Heart left ventricle (tissue), 16 donors: ENCODE measurements at places on chromosomes 1 and 21. TPM values are rescaled to one million over a fixed set of nuclear protein-coding genes. Genes with fewer than 3 reads are reported as not detected.

DNA sequence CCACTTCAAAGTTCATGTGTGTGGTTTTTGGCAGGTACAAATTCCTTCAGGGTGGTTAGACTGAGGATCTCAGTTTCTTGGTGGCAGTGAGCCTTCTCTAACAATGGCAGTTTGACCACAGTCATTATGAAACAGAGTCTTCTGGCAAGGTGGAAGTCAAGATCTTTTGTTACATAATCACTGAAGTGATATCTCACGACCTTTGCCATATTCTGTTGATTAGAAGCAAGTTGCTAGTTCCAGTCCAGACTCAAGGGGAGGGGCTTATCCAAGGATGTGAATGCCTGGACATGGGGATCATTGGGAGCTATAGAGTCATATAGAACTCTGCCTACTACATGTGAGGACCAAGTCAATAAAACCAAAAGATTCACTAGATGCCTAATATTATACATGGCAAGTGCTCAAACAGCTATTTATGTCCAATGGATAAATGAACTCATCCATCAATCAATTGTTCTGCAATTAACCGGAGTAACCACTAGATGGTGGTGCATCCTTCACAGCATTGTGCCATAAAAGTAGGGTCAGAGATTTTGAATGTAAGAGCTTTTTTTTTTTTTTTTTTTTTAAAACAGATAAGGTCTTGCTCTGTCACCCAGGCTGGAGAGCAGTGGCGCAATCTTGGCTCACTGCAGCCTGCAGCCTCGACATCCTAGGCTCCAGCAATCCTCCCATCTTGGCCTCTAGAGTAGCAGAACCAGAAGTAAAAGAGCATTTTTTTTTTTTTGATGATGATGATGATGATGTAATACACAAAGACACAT lies 131.9 kb downstream of the CRB1 start:
- H3K27me3 ChIP-seq: no peaks in the 10 kb centered on the region
- no peaks in the 10 kb centered on the region for H3K4me1 ChIP-seq
- H3K36me3 ChIP-seq: no peaks in the 10 kb centered on the region
- H3K4me3 ChIP-seq: no peak overlapping the region

- H3K4me1 ChIP-seq: peaks cover 2% of the 10 kb centered on the region
- no peaks in the 10 kb centered on the region for H3K27me3 ChIP-seq
- no peak for DNase-seq
- H3K4me3 ChIP-seq: no peak overlapping the region
- H3K36me3 ChIP-seq: no peaks in the 10 kb centered on the region
Measured at GRCh38 chr1:236508593-236509027, 15.2 kb upstream of the LGALS8 start.

DNA sequence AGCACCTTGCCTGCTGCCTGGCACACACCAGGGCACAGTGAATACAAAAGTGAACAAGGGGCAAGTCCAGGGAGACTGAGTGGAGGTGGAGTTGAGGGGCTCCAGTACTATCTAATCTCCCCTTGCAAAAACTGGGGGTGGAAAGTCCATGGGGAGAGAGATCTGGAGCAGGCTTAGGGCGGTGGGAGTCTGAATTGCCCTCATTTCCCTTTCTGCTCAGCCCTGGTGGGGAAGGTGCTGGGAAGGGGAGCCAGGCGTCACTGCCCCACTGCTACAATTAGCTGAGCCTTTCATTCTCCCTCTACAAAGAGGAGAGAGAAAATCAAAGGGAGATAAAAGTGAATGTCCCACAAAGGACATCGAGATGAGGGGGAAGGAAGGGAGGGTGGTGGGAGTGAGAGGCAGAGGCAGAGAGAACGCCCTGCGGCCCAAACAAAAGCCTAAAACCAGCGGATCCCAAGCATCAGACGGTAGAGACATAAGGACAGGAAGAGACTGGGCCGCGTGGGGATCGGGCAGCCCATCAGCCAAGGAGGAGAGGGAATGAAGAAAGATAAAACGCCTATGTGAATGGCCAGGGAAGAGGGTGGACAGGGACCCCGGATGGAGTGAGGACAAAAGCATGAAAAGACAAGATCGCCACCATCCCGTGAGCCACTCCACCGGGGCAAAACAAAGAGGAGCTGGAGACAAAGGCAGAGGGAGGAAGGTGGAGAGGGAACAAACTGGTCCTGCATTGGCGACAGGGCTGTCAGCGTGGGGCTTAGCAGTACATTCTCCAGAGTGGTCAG lies 46.8 kb upstream of the SOX13 start:
- H3K27me3 ChIP-seq: no peaks in the 10 kb centered on the region
- no peaks in the 10 kb centered on the region for H3K36me3 ChIP-seq
- no peak overlapping the region for H3K4me3 ChIP-seq
- H3K4me1 ChIP-seq: no peaks in the 10 kb centered on the region
- no peak overlapping the region for H3K27ac ChIP-seq

- H3K27me3 ChIP-seq: no peaks in the 10 kb centered on the region
- H3K4me1 ChIP-seq: peaks cover 5% of the 10 kb centered on the region
- H3K27ac ChIP-seq: peak overlapping the region; percentile 1
Measured at GRCh38 chr1:66274634-66275033, 259.3 kb upstream of the SGIP1 start.

DNA sequence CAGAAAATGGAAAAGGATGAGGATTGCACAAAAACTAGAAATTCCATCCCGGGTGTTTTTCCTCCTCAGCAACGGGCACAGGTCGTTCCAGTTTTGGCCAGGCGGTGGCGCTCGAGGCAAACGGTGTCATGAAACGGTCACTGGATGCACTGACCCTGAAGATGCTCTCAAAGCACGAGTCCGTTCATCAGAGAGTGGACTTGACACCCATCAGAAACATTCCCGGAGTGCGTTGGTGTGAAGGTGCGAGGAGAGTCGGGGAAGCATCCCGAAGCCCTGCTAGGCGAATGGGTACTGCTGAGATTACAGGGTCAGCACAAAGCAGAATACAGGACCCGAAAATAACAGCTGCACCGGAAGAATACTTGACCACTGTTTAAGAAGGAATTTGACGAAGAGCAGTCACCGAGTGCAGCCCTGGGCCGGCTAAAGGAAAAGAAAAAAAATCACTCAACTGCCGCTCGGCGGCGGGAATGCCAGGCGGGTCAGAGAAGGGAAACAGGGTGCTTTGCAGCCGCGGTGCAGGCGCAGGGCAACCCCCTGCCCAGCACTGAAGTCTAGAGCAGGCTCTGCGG lies 71.7 kb upstream of the ETS2 start:
- H3K27ac ChIP-seq: peak overlapping the region; percentile 71
- no peaks in the 10 kb centered on the region for H3K36me3 ChIP-seq

GRCh38 chr1:3352299-3352951 lies 102.0 kb upstream of the ARHGEF16 start:
- H3K27me3 ChIP-seq: peaks cover 6% of the 10 kb centered on the region
- H3K36me3 ChIP-seq: no peaks in the 10 kb centered on the region
- peak overlapping the region; percentile 87 for H3K27ac ChIP-seq
- no peak for DNase-seq
- H3K4me1 ChIP-seq: peaks cover 38% of the 10 kb centered on the region
- H3K4me3 ChIP-seq: no peak overlapping the region

DNA sequence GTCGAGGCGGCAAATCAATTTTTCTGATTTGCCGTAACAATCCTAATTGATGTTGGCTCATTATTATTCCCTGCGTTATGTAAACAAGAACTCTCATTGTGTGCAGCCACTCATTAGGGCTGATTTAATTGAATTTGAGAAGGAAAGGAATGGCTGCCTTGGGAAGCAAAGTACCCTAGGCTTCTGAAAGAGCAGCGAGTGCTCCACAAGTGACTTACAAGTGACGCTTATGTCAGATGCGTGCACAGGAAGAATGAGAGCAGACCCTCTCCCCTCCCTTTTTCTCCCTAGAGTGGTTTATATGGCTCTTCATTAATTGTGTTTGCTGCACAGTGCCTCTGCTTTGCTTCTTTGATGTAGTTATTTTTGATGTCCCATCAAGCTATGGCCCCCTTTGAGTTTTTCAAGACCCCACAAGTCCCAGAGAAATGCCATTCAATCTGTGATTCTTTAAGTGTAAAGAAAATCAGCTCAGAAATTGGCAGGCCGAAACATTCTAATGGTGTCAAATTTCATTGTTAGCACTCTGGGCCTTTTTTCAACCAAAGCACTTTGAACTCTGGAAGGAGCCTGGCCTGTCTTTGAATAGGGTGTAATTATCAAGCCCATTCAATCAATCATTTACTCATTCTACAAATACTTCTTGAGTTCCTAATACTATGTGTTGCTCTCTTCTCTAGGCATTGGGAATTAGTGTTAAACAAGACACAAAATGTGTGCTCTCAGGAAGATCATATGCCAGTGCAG lies 86.8 kb upstream of the VAV3 start:
- no peaks in the 10 kb centered on the region for H3K36me3 ChIP-seq
- DNase-seq: no peak
- H3K27ac ChIP-seq: no peak overlapping the region

CHI3L2 gene
- total RNA-seq: not detected
